Activated naive CD8-positive, alpha-beta T cell treated with anti-CD3 and anti-CD28 coated beads for 36 hours (primary cell): ENCODE measurements at places on chromosomes 2 and 18. TPM values are rescaled to one million over a fixed set of nuclear protein-coding genes. Genes with fewer than 3 reads are reported as not detected.

COLEC11 gene
- total RNA-seq: 0.52 TPM

DNA sequence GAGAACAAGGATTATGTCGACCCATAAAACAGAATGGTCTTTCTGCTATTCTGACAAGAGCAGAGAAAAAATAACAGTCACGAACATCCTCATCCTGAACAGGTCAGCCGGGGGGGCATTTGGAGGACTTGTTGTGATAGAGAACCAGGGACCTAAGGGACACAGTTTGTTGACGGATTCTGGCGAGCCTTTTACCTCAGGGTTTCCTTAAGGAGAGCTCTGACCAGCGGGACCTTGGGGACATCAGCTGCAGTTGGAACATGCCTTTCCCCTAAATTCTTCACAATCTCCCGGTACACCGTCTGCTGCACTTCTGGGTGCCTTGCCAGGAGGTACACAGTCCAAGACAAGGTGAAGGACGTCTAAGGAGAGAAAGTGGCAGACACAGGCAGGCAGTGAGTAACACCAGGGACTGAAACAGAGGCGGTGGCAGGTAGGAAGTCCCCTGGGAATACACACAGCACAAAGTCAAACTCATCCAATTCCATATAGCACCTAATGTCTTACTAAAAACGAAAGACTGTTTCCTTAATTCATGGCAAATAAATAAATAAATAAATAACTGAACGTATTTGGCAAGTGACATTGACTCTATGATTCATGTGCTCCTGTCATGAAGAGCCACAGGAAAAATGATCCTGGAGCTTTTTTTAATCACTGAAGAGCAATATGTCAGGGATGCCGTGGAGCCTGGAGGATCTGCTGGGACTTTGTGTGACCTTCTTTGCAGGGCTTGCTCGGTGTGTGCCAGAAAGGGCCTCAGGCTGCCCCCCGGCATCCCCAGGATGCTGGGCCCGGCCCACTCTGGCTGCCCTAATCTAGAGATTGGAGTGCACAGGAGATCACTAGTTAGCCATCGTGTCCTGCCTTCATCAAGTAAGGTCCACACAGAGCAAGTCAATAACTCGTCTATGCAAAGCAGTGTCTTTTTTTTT is 24.7 kb downstream of the CYP27C1 start:
- no peak for DNase-seq
- no peak overlapping the region for H3K4me3 ChIP-seq
- no peaks in the 10 kb centered on the region for H3K36me3 ChIP-seq
- H3K27ac ChIP-seq: no peak overlapping the region

GRCh38 chr2:150699218-150699617 is 211.8 kb upstream of the RND3 start:
- no peak overlapping the region for H3K27ac ChIP-seq
- no peaks in the 10 kb centered on the region for H3K4me1 ChIP-seq
- H3K27me3 ChIP-seq: no peaks in the 10 kb centered on the region
- H3K4me3 ChIP-seq: no peak overlapping the region
- DNase-seq: no peak
- H3K36me3 ChIP-seq: no peaks in the 10 kb centered on the region

GPR45 gene
- total RNA-seq: not detected

RNF144A gene
- total RNA-seq: 31.4 TPM

DNA sequence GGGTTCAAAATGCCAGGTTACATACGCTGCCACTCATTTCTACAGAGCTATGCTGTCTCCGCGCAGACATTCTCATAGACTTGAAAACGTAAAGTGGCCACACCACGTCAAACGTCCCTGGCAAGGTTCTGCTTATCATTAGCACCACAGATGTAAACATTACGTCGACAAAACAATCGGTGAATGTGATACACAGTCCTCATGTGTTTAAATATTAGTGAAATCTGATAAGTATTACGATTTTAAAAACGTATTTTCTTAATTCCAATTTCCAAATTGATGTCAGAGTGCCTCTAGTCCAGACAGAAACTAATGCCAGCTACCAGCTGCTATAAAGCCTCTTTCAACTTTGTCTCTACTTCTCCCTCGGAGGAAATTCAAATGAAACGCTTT is 1.2 kb downstream of the STK17B start:
- H3K27me3 ChIP-seq: no peaks in the 10 kb centered on the region
- no peak for DNase-seq
- peak overlapping the region; percentile 96 for H3K4me3 ChIP-seq
- H3K36me3 ChIP-seq: peaks cover 55% of the 10 kb centered on the region
- H3K4me1 ChIP-seq: peaks cover 45% of the 10 kb centered on the region

LYPD6 gene
- total RNA-seq: not detected

CRYBA2 gene
- total RNA-seq: not detected

C1D gene
- 34.1 TPM for total RNA-seq

GRCh38 chr2:24827321-24828237 is 34.4 kb downstream of the CENPO start:
- peak; percentile 63 for DNase-seq
- no peaks in the 10 kb centered on the region for H3K27me3 ChIP-seq
- peaks cover 16% of the 10 kb centered on the region for H3K4me1 ChIP-seq
- H3K27ac ChIP-seq: no peak overlapping the region

POTEC gene
- not detected for total RNA-seq

- no peaks in the 10 kb centered on the region for H3K36me3 ChIP-seq
- H3K27ac ChIP-seq: no peak overlapping the region
- H3K27me3 ChIP-seq: peaks cover 12% of the 10 kb centered on the region
- H3K4me1 ChIP-seq: no peaks in the 10 kb centered on the region
- DNase-seq: no peak
Measured at GRCh38 chr2:88258208-88258607, 88.1 kb downstream of the THNSL2 start.

DNA sequence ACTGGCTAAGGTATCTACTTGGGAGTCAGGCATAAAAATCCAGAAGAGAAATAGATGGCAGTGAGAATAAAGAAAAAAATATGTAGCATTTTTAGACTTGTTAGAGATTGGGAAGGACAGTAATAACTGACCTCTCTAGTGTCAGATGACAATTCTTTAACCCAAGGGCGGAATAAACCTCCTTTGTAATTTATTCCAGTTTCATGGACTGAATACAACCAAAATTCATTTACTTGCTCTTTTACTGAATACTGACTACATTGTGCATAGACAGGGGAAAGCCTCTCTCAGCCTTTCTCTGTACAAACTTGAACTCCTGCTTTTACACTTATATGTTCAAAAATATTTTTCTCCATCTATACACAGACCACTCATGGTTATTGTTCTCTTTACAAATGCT is 475.3 kb upstream of the RAB12 start:
- DNase-seq: no peak
- H3K4me3 ChIP-seq: no peak overlapping the region
- H3K4me1 ChIP-seq: no peaks in the 10 kb centered on the region
- no peaks in the 10 kb centered on the region for H3K27me3 ChIP-seq
- no peaks in the 10 kb centered on the region for H3K36me3 ChIP-seq

DSG1 gene
- total RNA-seq: not detected

CD302 gene
- 0.37 TPM for total RNA-seq

DNA sequence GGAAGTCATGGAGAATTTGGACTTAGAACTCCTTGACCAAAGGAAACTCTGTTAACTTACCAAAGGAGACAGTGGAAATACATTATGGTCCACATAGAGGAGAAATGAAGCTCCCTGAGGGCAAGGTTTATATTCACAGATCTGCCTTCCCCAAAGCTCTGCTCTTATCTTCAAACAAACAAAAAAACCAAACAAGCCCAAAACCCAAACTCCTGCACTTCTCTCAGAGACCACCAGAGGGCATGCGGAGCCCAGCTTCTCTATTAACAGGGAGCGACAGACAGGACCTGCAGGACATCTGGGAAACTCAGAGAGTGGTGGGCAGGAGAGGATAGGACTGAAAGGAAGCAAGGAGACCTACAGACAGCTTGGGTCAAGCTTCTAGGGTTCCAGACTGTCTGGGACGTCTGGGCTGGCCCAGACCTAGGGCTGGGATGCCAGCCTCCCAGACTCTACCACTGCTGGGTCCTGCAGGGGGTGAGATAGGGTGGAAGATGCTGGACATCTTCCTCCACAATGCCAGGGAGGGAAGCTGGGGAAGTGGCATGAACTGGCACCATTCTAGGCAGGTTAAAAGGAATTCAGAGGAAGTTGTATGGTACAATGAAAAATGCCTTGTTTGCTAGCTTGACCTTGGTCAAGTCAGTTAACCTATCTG is 4.0 kb upstream of the WNT10A start:
- peaks cover 49% of the 10 kb centered on the region for H3K27me3 ChIP-seq
- peaks cover 43% of the 10 kb centered on the region for H3K4me1 ChIP-seq
- no peaks in the 10 kb centered on the region for H3K36me3 ChIP-seq
- H3K4me3 ChIP-seq: no peak overlapping the region
- peak; percentile 59 for DNase-seq
- H3K27ac ChIP-seq: no peak overlapping the region

DNA sequence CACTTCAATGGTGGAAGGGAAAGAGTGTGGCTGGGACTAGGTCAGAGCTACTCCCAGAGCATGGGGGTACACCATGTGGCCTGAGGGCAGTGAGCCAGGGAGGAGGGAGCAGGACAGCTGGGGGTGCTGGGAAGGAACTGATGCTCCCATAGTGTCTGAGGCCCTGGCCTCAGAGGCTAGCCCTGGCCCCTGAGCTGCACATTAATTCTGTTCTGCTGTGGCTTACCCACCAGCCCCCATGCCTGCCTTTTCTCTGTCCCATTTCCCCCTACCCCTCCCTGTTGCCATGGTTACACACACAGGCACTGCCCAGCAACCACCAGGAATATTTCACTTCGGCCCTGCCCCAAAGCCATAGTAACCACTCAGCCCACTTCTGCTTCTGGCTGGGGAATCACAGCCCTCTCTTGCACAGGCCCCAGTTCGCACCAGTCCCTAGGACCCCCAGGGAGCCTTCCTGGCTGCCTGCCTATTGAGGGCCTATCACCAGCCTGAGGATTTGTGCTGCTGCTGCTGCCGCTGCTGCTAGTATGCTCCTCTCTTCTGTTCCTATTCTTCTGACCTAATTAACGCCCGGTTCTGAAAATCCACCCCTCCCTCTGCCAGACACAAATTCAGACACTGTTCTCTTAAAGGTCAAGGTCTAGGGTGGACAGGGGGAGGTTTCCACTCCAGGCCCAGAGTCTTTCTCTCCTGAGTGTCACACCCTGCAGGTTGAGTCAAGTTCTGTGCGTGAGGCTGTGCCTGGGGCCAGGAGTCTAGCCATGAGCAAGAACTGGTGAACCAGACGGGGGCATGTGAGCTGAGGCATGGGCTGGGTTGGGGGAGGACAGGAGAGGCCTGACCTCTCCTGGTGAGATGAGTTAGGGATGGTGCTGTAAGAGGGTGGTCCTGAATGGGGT is 87.1 kb upstream of the MCFD2 start:
- H3K27ac ChIP-seq: no peak overlapping the region
- H3K4me1 ChIP-seq: no peaks in the 10 kb centered on the region
- H3K4me3 ChIP-seq: no peak overlapping the region

DNA sequence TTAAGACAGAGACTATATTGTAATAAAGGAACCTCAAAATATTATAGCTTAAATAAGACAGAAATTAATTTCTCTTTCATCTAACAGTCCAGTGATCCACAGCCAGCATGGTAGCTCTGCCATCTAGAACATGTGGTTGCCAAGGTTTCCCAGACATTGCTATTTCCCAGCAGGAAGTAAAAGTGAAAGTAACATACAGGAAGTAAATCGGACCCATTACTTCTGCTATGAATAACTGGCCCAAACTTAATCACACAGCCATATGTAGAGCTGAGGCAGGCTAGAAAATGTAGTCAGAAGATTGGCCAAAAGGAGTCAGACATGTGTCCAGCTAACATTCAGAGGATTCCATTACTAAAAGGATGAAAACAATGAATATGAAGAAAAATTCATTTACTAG is 71.0 kb downstream of the NOL4 start:
- H3K4me3 ChIP-seq: no peak overlapping the region
- no peaks in the 10 kb centered on the region for H3K36me3 ChIP-seq
- DNase-seq: no peak
- H3K4me1 ChIP-seq: peaks cover 6% of the 10 kb centered on the region

RUFY4 gene
- total RNA-seq: 2.0 TPM

DNA sequence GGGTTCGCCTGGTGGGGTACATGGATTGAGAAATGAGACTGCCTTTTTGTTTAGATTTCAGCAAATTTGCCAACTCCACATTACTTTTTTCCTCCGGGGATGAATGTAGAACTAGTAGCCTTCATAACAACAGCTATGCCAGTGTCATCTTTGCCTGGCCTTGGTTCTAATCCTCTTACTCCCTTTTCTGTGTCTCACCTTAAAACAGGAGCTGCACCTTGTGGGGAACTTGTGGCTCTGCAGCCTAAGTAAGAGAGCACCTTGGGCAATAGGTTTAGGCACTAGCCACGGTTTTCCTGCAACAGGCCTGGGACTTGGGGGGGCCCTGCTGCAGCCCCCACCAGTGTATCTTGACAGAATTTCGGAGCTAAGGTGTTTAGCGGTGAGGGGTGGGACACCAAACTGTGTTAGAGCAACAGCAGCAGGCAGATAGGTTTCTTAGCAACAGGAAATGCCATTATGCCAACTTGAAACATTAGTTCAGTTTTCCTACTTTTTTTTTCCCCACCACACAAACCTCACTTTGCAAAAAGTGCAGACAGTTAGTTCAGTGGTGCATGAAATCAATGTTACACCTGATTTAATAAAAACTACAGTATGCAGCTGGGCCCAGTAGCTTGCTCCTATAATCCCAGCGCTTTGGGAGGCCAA is 173.7 kb downstream of the PRKCE start:
- H3K36me3 ChIP-seq: peaks cover 2% of the 10 kb centered on the region
- no peak overlapping the region for H3K27ac ChIP-seq
- no peaks in the 10 kb centered on the region for H3K27me3 ChIP-seq
- H3K4me3 ChIP-seq: no peak overlapping the region

DNA sequence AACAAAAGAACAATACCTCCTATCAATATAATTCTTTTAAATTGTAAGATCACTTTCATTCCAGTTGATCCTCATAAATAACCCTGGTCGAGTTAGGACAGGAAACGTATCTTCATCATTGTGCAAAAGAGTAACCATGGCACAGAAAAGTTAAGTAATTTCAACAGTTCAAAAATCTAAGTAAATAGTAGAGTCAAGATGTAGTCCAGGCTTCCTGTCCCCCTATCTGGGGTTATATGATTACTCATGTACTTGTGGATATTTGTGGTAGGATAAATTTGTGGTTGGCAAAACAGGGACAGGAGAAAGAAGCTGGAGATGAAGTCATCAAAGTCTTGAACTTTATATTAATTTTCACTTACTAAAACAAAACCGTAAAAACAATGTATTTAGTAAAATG is 772.6 kb downstream of the TSN start:
- no peak overlapping the region for H3K27ac ChIP-seq
- H3K27me3 ChIP-seq: no peaks in the 10 kb centered on the region
- DNase-seq: no peak
- no peaks in the 10 kb centered on the region for H3K36me3 ChIP-seq
- no peak overlapping the region for H3K4me3 ChIP-seq

- no peaks in the 10 kb centered on the region for H3K27me3 ChIP-seq
- no peak overlapping the region for H3K4me3 ChIP-seq
- no peak for DNase-seq
- no peaks in the 10 kb centered on the region for H3K36me3 ChIP-seq
- H3K4me1 ChIP-seq: peaks cover 2% of the 10 kb centered on the region
- no peak overlapping the region for H3K27ac ChIP-seq
Measured at GRCh38 chr2:167196461-167197252, 308.4 kb downstream of the XIRP2 start.
